Foreskin keratinocyte (primary cell): ENCODE measurements at places on chromosomes 6 and 20. TPM values are rescaled to one million over a fixed set of nuclear protein-coding genes. Genes with fewer than 3 reads are reported as not detected.

The MYH7B gene
- total RNA-seq: 0.10 and 0.11 TPM in 2 replicates

The MCHR2 gene
- not detected in 2 replicates for total RNA-seq

The SIRPA gene
- total RNA-seq: 26.8 and 35.1 TPM in 2 replicates

The PACRG gene
- not detected in 2 replicates for total RNA-seq

The NTSR1 gene
- total RNA-seq: 2.3 and 2.8 TPM in 2 replicates

The ABCC10 gene
- 23.6 and 24.0 TPM in 2 replicates for total RNA-seq

The GOPC gene
- 28.1 and 28.7 TPM in 2 replicates for total RNA-seq

The MAP7 gene
- total RNA-seq: 20.8 and 25.4 TPM in 2 replicates

The REM1 gene
- total RNA-seq: not detected in 2 replicates

The TTLL9 gene
- total RNA-seq: not detected in 2 replicates

The ADRM1 gene
- total RNA-seq: 176 and 180 TPM in 2 replicates

The STMND1 gene
- total RNA-seq: not detected in 2 replicates

The ZNF165 gene
- 5.3 and 6.8 TPM in 2 replicates for total RNA-seq

The ATP5F1E gene
- total RNA-seq: 57.0 and 58.0 TPM in 2 replicates

The BPI gene
- total RNA-seq: not detected in 2 replicates

The FBXO9 gene
- 43.2 and 45.5 TPM in 2 replicates for total RNA-seq

The PTCRA gene
- not detected in 2 replicates for total RNA-seq

The CFAP206 gene
- total RNA-seq: 0.17 and 0.18 TPM in 2 replicates

The CAP2 gene
- total RNA-seq: 5.6 and 7.4 TPM in 2 replicates

The ZSWIM1 gene
- 7.5 and 8.3 TPM in 2 replicates for total RNA-seq

The GSTA3 gene
- not detected in 2 replicates for total RNA-seq

The PAK5 gene
- not detected in 2 replicates for total RNA-seq

The MYBL2 gene
- total RNA-seq: 46.7 and 66.7 TPM in 2 replicates

The MATN4 gene
- total RNA-seq: 0.10 TPM in 1 of 2 replicates, not detected in the other

The MYB gene
- 0.34 and 0.42 TPM in 2 replicates for total RNA-seq

The LTA gene
- not detected in 2 replicates for total RNA-seq

The NDUFAF4 gene
- total RNA-seq: 41.2 and 42.6 TPM in 2 replicates

The WFDC2 gene
- total RNA-seq: 0.42 TPM in 1 of 2 replicates, not detected in the other

The SULF2 gene
- 230 and 277 TPM in 2 replicates for total RNA-seq

The NKAIN4 gene
- 0.11 and 0.20 TPM in 2 replicates for total RNA-seq

The ADGRB3 gene
- not detected in 2 replicates for total RNA-seq

The SYCP2L gene
- 0.46 and 0.92 TPM in 2 replicates for total RNA-seq

The TBC1D22B gene
- 11.0 and 11.1 TPM in 2 replicates for total RNA-seq

The MDFI gene
- 150 and 170 TPM in 2 replicates for total RNA-seq

The HFE gene
- 13.2 and 13.6 TPM in 2 replicates for total RNA-seq

The HCRTR2 gene
- not detected in 2 replicates for total RNA-seq

The C2 gene
- not detected in 2 replicates for total RNA-seq
